Stimulated activated naive CD8-positive, alpha-beta T cell treated with anti-CD3 and anti-CD28 coated beads, Interleukin-15, Interleukin-2, amounts not matched to agents 100 U/mL and 50 U/mL, for 24 hours (primary cell): ENCODE measurements at places on chromosomes 1 and 21.
A peak's percentile ranks its signal among the peaks of the same experiment; 100 is the strongest.

GRCh38 chr1:227943381-227944089, 4.2 kb downstream of the WNT9A start:
- DNase-seq = no peak

DNA sequence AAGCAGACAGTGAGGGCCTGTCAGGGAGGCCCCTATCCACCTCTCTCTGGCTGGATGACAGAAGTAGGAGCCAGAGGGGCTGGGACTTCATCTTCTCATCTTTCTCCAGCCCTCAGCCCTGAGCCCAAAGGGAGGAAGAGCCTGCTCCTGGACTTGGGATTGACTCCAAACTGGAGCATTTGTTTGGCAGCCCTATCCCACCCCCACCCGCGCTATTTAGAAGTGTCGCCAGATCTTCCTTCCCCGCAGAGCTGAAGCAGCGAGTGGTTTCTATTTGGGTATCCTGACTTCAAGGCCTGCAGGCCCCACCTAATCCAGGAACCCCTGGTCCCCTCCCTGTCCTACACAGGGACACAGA, 9.6 kb downstream of the NES start:
- no peak for DNase-seq

DNA sequence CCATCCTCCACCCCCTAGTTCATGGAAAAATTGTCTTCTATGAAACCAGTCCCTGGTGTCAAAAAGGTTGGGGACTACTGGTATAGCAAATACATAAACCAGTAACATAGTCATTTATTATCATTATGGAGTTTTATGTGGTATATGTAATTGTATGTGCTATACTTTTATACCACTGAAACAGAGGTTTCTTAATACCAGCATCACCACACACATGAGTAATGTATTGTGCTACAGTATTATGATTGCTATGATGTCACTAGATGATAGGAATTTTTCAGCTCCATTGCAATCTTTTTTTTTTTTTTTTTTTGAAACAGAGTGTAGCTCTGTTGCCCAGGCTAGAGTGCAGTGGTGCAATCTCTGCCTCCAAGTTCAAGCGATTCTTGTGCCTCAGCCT, 5.7 kb upstream of the PAXBP1 start:
- no peak for DNase-seq

DNA sequence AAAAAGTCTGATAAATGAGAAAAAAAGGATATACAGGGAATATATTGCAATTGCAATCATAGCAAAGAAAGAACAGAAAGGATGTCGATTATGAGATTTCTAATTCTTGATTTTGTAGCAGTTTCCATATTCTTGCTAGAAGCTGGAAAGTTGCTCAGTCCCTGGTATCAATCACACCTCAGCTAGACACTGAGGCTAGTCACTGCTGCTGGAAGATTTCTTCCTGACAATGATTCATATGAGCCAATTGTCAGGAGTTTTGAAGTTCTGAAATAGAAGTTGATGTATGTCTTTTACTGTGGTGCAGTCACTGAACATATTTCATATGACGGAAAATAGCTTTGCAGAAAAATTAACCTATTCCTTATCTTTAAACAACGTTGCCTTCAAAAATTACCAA, 208.4 kb upstream of the C1orf105 start:
- DNase-seq = no peak

- DNase-seq = no peak
Measured at GRCh38 chr1:242710847-242711246, 186.3 kb upstream of the PLD5 start.

DNA sequence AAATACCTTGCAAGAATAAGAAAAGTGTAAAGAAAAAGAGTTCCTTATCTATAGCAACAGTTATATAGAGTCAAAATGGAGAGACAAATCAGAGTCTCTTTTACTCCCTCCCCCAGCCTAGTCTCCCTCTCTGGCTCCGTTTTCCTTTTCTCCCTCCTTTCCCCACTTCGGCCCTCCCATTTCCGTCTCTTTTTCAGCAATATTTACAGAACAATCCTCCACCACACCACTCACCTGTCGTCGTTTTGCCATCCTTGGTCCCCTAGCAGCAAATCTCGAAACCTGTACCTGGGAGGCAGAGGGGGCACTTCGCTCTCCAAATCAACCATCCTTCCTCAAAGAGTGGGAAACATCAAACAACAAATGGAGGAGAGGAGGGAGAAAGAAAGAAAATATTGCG, 259 bp downstream of the KCNT2 start:
- DNase-seq = no peak

GRCh38 chr1:103112546-103112945, 4.2 kb upstream of the COL11A1 start:
- no peak for DNase-seq

DNA sequence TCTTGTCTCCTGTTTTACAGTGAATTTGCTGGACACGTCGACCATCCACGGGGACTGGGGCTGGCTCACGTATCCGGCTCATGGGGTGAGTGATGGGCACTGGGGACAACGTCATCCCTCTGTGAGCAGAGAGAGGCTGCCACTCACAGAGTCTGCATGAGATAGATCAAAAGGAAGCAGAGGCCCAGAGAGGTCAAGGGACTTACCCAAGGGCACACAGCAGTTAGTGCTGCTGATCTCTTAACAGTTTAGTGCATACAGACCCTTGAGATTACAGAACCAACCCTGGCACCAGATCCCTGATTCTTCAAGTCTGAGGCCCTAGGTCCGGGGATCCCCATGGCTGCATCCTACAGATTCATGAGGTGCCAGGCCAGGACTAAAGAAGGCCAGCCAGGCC, 6.0 kb downstream of the EPHA8 start:
- DNase-seq = no peak

DNA sequence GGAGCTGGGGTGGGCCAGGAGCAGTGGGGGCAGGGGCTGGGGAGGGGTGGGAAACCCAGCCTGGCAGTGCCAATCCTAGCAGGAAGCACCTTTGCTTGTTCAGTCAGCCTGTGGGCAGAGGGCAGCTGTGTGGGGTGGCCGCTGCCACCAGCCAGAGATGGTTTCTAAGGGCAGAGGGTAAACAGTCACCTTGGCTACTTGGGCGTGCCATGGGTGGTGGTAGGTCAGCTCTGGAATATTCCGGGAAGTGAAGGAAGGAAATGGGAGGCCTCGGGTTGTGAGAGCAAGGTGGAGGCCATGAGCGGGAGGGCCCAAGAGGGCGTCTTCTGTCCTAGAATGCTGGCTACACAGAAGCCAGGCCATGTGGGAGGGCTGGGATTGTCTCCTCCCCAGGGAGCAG, 20.7 kb upstream of the WNT4 start:
- DNase-seq = no peak

- DNase-seq = no peak
Measured at GRCh38 chr1:16998589-16998988, 13.1 kb downstream of the ATP13A2 start.

- no peak for DNase-seq
Measured at GRCh38 chr1:168164771-168165170, 14.0 kb upstream of the TIPRL start.

- DNase-seq = no peak
Measured at GRCh38 chr21:31710586-31710985, 21.3 kb downstream of the SCAF4 start.

- no peak for DNase-seq
Measured at GRCh38 chr1:153272186-153272585, 12.7 kb downstream of the LORICRIN start.

DNA sequence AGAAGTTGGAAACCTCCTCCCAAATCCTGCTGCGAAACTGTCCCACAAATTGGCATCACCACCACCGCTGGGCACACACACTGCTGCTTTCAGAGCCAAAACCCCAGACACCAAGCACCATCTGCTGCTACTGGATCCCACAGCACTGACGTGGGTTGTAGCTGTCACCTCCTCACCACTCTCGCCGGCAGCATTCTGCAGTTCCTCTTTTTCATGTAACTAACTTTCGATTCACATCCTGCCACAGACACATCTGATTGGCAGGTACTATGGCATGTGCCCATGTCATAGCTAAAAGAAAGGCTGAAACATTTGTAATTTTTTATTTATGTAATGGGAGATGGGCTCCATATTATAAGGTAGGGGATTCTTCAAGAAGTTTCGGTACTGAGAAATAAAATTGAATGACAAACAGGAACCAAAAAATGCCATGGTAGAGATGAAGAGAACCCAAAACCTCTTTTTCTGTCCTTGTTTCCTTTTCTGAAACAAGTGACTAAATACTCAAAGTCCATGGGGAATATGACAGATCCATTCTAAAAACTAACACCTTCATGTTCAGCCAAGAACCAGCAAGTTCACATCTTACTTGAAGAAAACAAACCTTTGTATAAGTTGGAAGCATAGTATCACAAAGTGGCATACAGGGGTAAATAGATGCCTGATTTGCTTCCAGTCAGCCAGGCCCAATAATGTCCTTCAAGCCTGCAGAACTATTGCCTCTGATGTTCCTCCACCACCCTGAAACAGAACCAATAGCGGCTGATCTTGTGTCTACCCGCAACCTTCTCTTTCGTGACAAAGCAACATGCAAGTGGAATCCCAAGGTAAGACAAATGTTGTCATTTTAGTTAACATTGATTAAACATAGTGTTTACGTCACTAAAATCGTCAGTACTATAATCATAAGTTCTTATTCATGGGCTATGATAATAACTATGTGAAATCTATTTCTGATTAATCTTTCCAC, 26.6 kb upstream of the RGS13 start:
- peak; percentile 55 for DNase-seq

GRCh38 chr1:207817166-207817565, 65.3 kb downstream of the CD46 start:
- DNase-seq = no peak

DNA sequence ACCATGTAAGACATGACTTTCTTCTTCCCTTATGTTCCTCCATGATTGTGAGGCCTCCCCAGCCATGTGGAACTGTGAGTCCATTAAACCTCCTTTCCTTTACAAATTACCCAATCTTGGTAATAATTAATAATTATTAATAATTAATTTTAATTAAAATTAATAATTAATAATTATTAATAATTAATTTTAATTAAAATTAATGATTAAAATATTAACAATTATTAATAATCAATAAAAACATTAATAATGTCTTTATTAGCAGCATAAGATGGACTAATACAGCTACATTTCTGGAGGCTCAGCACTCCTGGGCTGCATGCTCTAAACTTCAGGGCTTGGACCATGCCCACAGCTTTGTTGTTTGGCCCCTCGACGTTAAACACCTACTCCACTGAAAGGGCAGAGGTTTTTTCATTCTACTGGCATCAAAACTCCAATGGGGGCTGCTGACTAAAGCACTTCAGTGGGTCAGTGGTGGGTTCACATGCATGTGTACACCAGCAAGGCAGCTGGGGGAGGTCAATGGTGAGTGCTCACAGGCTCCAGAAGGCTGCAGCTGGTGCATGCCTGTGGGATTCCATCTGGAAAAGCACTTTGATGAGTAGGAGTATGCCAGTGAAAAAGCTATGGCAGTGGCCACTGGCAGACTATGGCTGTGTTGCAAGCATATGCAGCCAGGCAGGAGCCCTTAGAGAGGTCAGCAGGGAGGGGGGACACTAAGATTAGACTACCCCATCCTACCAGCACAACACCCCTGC, 561.3 kb downstream of the NCAM2 start:
- DNase-seq = no peak

- DNase-seq = no peak
Measured at GRCh38 chr1:221824025-221824424, 82.1 kb upstream of the DUSP10 start.

- DNase-seq = no peak
Measured at GRCh38 chr1:216750031-216750627, 26.9 kb upstream of the ESRRG start.

GRCh38 chr1:85661767-85662166, 46.5 kb downstream of the ZNHIT6 start:
- no peak for DNase-seq

- DNase-seq = no peak
Measured at GRCh38 chr1:96684744-96685143, 36.8 kb upstream of the PTBP2 start.

- DNase-seq = no peak
Measured at GRCh38 chr1:36126797-36127500, 1.9 kb upstream of the COL8A2 start.

DNA sequence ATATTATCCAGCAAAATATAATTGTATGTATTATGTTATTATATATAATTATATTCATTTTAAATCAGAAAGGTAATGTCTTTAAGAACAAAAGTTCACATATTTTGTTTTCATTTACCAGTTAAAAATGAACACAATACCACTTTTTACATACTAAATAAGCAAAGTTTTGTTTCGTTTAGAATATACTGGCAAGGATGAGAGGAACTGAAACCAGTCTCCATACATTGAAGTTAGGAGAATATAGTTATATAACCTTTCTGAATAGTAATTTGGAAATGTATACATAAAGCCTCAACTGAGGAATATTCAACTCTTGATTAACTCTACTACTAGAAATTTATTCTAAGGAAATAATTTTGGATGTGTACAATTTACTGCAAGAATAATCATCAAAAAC, 110.5 kb downstream of the ZNF644 start:
- DNase-seq = no peak

- no peak for DNase-seq
Measured at GRCh38 chr1:5405263-5405662, 587.0 kb downstream of the NPHP4 start.

DNA sequence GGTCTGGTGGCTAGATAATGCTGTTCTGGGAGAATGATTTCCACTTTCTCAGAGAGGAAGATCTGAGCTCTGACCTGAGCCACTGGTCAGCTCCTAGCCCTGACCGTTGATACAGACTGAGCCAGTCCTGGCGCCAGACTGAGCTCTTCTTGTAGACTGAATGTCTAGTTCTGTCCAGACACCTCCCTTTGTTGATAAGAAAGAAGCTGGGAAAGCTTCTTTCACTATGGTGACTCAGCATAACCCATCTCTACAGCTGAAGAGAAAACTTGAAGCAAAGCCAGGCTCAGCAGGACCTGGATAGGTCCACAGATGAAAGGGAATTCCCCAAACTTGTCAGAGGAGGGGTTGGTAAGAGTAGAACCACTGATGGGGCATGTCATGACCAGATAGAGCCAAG, 9.9 kb upstream of the TRABD2B start:
- no peak for DNase-seq

DNA sequence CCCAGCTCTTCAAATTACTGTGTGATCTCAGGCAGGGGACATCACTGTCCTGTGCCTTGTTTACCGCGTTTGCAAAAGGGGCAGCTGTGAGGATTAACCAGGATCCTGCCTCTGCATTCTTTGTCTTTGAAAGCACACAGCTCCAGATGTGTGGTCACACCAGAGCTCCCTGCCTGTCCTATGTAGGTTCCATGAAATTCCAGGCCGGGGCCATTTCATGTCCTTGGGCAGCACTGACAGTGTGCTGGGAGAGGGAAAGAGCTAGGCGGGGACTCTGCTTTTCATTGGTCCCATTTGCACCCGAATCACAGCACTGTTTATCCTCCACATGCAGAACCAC, 42.2 kb upstream of the SELENON start:
- no peak for DNase-seq

GRCh38 chr1:41358131-41359021, 2.9 kb upstream of the FOXO6 start:
- no peak for DNase-seq

GRCh38 chr1:49435291-49435690, 588.5 kb downstream of the AGBL4 start:
- no peak for DNase-seq

GRCh38 chr1:23732363-23733224, 10.7 kb upstream of the ELOA start:
- DNase-seq = no peak
